Peyer's patch (tissue), 4 donors: ENCODE measurements at places on chromosomes 5 and 9. TPM values are rescaled to one million over a fixed set of nuclear protein-coding genes. Genes with fewer than 3 reads are reported as not detected.

DNA sequence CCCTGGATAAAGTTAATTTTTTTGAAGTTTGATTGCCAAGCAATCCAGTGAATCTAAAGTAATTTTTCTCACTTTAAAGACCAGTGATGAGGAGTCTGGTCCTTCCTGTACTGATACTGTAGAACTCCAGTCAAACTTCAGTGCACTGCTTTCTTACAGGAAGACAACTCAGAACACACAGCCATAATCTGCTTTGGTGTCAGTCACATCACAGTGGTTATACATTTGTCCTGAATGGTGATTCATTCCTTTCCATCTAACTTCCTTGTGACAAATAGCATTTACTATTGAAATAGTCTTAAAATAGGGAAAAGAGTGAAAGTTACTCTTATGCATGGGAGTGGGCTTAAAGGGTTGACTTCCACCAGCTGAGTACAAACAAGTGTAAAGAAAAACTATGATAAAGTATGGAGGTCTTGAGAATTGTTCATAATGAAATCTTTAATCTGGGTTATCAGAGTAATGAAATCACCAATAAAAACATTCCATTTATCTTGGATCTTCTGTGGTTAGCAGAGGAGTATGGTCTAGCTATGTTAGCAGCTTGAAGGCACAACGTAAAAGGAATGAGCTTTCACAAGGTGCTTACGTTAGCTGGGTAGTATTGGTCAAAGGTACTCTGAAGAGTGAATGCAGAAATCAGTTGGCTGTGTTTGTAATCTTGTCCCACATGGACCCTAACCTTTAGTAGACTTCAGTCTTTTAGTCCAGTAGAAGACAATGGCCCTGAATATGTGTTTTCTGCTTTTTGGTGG lies 41.5 kb downstream of the DCP2 start:
- H3K27me3 ChIP-seq, result no peaks in the 10 kb centered on the region
- DNase-seq, result no peak
- H3K4me1 ChIP-seq, result no peaks in the 10 kb centered on the region
- H3K27ac ChIP-seq, result no peak overlapping the region

DNA sequence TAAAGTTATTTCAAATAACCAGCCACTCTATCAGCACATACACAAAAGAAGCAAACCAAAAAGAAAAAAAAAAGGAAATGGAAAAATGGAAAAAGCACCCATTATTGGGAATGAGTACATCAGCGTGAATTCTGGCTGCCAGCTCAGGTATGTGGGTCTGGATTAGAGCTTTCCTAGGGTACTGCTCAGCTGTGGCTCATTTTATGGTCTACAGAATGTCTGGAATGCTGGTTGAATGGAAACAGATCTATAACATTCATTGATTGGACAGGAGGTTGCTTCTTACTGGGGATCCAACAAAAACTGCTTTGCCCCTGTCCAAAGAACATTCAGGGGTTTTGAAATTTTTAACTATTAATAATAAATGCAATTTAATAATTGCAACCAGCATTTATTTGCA lies 3.9 kb upstream of the CAST start:
- H3K4me1 ChIP-seq, result peaks cover 11% of the 10 kb centered on the region
- no peaks in the 10 kb centered on the region for H3K27me3 ChIP-seq
- H3K4me3 ChIP-seq, result no peak overlapping the region

- H3K27ac ChIP-seq, result no peak overlapping the region
- H3K27me3 ChIP-seq, result no peaks in the 10 kb centered on the region
- no peak overlapping the region for H3K4me3 ChIP-seq
- H3K4me1 ChIP-seq, result no peaks in the 10 kb centered on the region
- no peaks in the 10 kb centered on the region for H3K36me3 ChIP-seq
- DNase-seq, result no peak
Measured at GRCh38 chr5:30781643-30782042, 411.8 kb upstream of the CDH6 start.

GRCh38 chr5:68381909-68382308 lies 166.4 kb downstream of the PIK3R1 start:
- peaks cover 21% of the 10 kb centered on the region for H3K4me1 ChIP-seq
- no peak for DNase-seq
- H3K27me3 ChIP-seq, result no peaks in the 10 kb centered on the region
- H3K36me3 ChIP-seq, result no peaks in the 10 kb centered on the region

DNA sequence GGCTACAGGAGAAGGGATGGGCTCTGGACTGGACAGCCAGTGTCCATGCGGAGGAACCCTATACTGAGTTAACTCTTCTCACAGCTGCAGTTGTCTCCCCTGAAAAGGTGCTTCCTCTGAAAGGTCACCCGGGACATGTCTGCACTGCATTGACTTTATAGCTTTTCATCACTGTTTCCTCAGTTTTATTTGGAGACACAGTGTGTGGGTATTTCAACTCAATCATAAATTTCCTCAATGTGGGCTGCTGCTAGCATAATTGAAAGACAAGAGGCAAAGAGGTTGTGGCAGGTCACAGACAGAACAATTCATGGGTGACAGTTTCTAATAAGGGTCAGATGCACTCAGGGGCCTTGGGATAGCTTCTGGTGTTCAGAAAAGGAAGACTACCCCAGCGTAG lies 336.8 kb downstream of the KDM4C start:
- H3K27me3 ChIP-seq, result no peaks in the 10 kb centered on the region
- H3K27ac ChIP-seq, result no peak overlapping the region
- no peaks in the 10 kb centered on the region for H3K4me1 ChIP-seq

DNA sequence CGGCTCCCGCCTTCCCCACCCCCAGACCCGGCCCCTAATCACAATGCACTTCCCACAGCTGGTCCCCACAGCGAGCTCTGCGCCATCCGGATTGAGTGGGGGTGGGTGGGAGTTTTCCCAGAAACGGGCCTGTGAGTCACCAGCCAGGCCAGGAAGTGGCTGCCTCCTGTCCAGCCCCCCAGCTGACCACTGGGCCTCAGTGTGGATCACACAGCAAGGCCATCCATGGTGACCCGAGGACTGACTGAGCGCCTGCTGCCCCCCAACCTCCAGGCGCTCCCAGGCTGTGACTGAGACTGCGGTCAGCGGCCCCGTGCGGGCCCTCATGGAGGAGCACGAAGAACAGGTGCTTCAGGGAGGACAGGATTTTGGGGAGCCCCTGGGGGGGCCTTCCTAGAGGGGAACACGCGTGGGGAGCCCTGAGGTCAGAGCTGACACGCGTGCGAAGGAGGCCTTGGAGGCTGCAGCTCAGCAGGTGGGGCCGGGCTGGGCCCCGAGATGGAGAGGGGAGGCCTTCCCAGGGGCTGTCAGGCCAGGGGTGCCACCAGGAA lies 48.3 kb upstream of the EGFL7 start:
- peak overlapping the region; percentile 49 for H3K27ac ChIP-seq
- peaks cover 24% of the 10 kb centered on the region for H3K4me1 ChIP-seq
- no peaks in the 10 kb centered on the region for H3K36me3 ChIP-seq
- H3K4me3 ChIP-seq, result no peak overlapping the region

- no peaks in the 10 kb centered on the region for H3K36me3 ChIP-seq
- H3K4me3 ChIP-seq, result no peak overlapping the region
- H3K27ac ChIP-seq, result no peak overlapping the region
- no peak for DNase-seq
- no peaks in the 10 kb centered on the region for H3K4me1 ChIP-seq
- peaks cover 71% of the 10 kb centered on the region for H3K27me3 ChIP-seq
Measured at GRCh38 chr5:171315386-171315891, 6.4 kb downstream of the TLX3 start.

- H3K36me3 ChIP-seq, result no peaks in the 10 kb centered on the region
- no peak overlapping the region for H3K27ac ChIP-seq
- H3K4me3 ChIP-seq, result no peak overlapping the region
Measured at GRCh38 chr5:110753600-110753999, 14.8 kb downstream of the SLC25A46 start.

DNA sequence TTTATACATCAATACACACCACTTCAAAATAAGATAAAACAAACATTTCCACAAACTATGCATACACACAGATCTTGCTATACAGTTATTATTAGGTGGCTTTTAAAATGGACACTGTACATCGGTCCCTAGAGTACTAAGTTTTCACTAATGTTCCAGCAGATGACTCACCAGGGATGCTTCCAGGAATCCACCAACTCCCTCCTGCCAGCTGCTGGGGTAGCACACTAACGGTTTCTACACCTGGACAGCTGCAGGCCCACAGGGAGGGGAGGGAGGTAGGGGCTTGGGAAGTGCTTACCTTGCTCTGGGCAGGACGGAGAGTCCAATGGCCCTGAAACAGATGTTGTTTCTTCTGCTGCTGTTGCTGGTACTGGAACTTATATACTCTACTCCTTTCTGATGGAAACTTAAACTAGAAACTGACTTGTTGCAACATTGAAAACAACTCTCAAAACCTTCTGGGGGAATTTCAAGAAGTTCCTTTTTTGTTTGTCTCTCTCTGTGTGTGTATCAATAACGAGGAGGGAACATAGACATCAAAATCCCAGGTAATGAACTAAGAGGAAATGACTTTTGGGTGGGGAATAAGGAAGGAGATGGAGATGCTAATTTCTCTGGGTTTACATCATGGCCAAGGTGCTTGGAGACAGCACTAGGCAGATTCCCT lies at the start of gene IL12B:
IL12B (minus strand) TSS at position 357 of the 670 bp plus-strand sequence. CDS start 3,705 bp downstream, outside the sequence.
- H3K4me3 ChIP-seq, result peak within 1 kb of the TSS; percentile 56
- H3K27me3 ChIP-seq, result no peaks in the 10 kb centered on the region
- peak within 1 kb of the TSS; percentile 72 for H3K27ac ChIP-seq
- DNase-seq, result no peak
- no peaks in the 10 kb centered on the region for H3K4me1 ChIP-seq
- no peaks in the 10 kb centered on the region for H3K36me3 ChIP-seq

DNA sequence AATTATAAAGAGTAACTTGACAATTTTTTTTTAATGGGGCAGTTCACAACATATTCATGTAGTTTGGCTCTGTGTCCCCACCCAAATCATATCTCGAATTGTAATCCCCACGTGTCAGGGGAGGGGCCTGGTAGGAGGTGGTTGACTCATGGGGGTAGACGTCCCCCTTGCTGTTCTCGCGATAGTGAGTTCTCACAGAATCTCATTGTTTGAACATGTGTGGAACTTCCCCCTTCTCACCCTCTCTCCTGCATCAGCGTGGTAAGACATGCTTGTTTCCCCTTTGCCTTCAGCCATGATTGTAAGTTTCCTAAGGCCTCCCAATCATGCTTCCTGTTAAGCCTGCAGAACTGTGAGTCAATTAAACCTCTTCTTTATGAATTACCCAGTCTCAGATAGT lies 40.7 kb downstream of the FBXW11 start:
- H3K4me1 ChIP-seq, result no peaks in the 10 kb centered on the region
- H3K36me3 ChIP-seq, result no peaks in the 10 kb centered on the region
- no peak for DNase-seq
- no peak overlapping the region for H3K4me3 ChIP-seq
- no peaks in the 10 kb centered on the region for H3K27me3 ChIP-seq

DNA sequence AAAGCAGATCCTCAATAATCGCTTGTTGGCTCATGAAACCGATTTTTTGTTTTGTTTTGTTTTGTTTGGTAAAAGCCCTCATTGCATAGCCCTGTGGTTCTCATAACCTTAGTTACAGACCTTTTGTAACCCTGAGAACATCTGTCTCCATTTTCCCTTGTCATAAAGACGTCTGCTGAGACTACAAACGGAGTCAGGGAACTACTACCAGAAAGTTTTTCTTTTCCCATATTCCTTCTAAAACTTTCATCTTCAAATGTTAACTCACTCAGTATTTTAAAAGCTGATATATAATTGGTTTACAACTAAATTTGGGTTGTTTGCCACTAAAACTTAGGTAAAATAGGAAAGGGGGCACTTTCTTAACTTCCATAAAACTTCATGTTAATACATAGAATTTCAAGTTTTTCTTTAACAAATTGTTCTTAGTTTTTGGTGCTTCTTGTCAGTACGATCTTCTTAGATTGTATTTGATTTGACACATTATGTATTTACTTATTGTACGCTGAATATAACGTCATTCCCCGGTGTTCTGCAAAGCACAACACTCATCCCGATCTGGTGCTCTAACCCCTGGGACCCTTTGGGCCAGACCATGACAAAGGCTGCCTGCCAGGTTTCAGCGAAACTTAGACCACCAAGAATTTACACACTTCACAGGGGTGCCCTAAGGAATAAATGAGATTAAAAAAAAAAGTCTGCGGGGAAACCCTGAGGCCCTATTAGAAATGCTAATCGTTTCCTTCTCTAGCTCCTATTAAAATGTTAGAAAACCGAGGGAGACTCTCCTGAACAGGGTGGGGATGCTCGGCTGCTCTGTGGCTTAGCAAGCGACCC lies 1.1 kb upstream of the ANP32B start:
- H3K27me3 ChIP-seq, result no peaks in the 10 kb centered on the region
- no peak for DNase-seq
- peak overlapping the region; percentile 99 for H3K27ac ChIP-seq

GRCh38 chr5:110865400-110866094 lies 126.7 kb downstream of the SLC25A46 start:
- no peak for DNase-seq
- no peaks in the 10 kb centered on the region for H3K27me3 ChIP-seq
- no peak overlapping the region for H3K27ac ChIP-seq
- no peaks in the 10 kb centered on the region for H3K4me1 ChIP-seq

DNA sequence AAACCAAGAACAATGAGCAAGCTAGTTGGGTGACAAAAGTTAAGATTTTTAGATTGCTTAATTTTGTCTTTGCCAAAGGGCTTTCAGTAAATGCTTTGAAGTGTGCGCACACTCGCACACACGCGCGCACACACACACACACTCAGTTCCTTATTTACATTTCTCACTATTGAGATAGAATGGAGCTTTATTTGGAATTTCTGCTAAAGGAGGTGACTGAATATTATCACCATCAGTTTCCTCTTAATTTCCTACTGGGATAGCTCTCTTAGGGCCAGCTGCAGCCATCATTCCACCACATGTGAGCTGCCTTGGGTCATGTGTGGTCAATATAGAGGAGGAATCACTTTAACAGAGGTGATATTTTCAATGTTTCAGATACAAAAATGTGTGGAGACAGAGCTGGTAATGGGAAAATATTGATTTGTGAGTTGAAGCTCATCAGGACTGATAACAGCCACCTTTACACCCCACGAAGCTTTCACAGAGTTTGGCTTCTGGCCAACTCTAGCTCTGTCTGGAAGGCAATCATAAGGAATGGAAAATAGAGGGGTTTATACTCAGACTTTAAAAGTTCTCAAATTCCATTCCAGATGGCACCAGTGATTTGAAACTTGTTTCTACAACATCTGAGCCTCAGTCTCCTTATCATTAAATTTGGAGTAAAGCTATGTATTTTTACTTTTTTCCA lies 99.9 kb downstream of the MACIR start:
- no peaks in the 10 kb centered on the region for H3K27me3 ChIP-seq
- DNase-seq, result no peak
- no peak overlapping the region for H3K27ac ChIP-seq
- no peaks in the 10 kb centered on the region for H3K4me1 ChIP-seq

GRCh38 chr9:128625391-128626146 lies 31.1 kb downstream of the DYNC2I2 start:
- H3K36me3 ChIP-seq, result no peaks in the 10 kb centered on the region
- no peak overlapping the region for H3K27ac ChIP-seq
- H3K4me1 ChIP-seq, result no peaks in the 10 kb centered on the region
- no peak overlapping the region for H3K4me3 ChIP-seq
- no peaks in the 10 kb centered on the region for H3K27me3 ChIP-seq

Gene PLEKHG4B
- 0.18 TPM for total RNA-seq

Gene FOXD4
- total RNA-seq, result 0.54 TPM

Gene GARNL3
- total RNA-seq, result 12.3 TPM

Gene GCNT1
- 63.6 TPM for total RNA-seq

Gene FST
- total RNA-seq, result 8.8 TPM

Gene PCDHB16
- total RNA-seq, result 0.35 TPM

Gene GRK6
- 41.7 TPM for total RNA-seq

Gene MLANA
- not detected for total RNA-seq

Gene SLC45A2
- total RNA-seq, result not detected

Gene GLIPR2
- 8.6 TPM for total RNA-seq

Gene SGTB
- total RNA-seq, result 1.9 TPM

Gene RASGRF2
- total RNA-seq, result 17.3 TPM
